ENCODE measurements at places on chromosomes 12 and 14.

DNA sequence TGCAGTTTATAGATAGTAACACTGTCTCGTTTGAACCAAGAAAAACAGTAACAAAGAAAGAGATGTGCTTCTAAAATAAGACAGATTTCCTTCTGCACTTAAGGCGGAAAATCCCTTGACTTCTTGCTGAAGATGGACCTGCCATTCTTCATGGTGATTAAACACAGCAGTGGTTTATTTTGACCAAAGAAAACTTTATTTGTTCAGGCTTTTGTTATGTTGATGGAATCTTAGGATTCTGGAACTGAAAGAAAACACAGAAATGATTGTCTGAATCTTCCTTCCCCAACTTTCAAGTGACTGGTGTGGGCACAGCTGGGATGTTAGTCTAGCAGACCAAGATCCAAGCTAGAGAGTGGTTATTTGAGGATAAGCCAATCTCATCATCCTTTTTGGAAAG is 72.2 kb downstream of the DACT1 start:
- DNase-seq: no peak

GRCh38 chr12:14256555-14257169 is 108.8 kb upstream of the ATF7IP start:
- peak; percentile 70 for DNase-seq

DNA sequence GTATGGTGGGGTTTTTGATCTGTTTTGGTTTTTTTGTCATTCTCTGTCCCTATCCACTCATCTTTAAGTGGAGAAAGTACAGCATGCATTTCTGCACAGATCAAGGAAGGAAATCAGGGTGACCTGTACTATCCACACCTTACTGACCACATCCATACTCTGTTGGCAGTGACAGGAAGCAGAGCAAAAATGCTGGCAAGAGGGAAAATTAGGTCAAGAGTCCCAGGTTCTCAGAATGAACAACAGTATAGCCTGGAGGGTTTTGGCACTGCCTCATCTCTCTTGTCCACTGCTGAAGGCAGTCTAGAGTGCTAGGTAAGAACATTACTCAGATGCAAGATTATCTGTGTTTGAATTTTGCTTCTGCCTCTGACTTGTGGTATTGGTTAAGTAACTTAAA is 70.7 kb downstream of the TAOK3 start:
- no peak for DNase-seq

GRCh38 chr12:87444039-87444438 is 585.2 kb downstream of the C12orf50 start:
- DNase-seq: no peak

- no peak for DNase-seq
Measured at GRCh38 chr12:130971925-130972585, 18.3 kb downstream of the ADGRD1 start.

DNA sequence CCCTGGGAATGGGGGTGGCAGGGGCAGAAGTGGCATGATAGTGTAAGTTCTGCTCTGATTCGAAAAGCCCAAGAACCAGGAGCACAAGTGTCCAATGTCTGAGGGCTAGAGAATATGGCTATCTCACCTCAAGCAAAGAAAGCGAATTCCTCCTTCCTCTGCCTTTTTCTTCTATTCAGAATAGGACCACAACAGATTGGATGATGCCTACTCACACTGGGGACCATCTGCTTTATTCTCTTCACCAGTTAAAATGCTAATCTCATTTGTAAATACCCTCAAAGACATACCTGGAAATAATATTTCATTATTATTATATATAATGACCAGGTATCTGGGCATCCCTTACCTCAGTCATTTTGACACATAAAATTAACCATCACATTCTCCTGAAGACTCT is 808.7 kb downstream of the NRXN3 start:
- DNase-seq: no peak

DNA sequence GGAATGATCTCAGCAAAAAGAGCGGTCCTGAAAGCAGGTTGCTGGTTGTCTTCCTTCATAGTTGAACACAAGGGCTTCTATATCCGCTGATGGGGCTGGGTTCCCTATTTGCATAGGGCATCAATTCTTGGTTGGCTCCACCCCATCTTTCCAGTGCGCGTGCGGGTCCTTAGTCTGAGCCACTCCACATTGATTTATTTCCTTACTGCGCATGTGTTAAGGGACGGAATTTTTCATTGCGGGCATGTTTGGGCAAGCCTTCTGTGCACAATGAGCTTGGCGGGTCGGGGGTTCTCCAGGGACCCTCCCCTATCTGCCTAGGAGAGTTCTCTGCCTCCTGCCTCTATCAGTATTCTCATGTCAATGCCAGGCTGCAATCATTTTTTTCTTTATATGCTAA is 21.2 kb upstream of the DLGAP5 start:
- no peak for DNase-seq

GRCh38 chr14:103393676-103394626 is 8.7 kb downstream of the MARK3 start:
- peak; percentile 43 for DNase-seq

- DNase-seq: no peak
Measured at GRCh38 chr12:110590806-110591326, 7.7 kb upstream of the PPTC7 start.

DNA sequence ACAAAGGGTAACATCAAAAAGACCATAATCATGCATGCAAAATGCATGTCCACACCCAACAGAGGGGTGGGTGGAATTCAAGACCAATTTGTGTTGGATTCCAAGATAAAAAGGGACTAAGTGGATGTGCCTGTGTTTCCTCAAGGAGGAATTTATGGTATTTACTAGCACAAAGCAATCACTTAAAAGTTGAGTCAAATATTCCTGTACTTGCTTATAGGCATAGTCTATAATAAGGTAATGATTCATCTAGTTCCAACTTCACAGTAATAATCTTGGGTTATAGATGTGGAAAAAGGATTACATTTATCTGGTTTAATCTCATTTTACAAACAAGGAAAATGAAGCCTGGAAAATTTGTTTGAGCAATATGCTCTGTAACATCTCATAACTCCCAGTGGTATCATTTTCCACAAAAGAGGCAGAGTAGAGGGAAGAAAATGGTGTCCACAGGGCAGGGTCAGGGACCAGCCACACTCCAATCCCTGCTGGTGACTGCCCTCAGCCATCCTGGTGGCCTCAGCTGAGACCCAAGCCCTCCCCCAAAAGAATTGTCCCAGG is 80.8 kb upstream of the REP15 start:
- no peak for DNase-seq

GRCh38 chr12:38906482-38907200 is 1.2 kb upstream of the CPNE8 start:
- peak; percentile 80 for DNase-seq

DNA sequence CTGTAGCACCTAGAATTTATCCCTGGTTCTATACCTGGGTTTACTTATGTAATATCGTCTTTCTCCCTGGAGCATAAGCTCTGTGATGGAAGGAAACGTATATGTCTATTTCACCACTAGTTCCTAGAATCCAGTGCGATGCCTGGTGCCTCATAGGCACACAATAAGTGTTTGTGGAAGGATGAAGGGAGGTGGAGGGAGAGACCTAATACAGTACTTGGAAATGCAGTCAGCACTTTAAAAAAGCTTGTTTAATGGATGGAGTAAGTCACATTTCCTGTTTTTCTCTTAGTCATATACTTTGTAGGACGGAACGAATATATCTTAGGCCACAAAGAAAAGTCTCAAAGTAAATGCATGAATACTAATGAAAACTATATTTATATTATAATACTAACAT is 186.5 kb upstream of the HMGA2 start:
- no peak for DNase-seq

GRCh38 chr12:55937981-55938380 is 7.0 kb downstream of the DGKA start:
- no peak for DNase-seq

DNA sequence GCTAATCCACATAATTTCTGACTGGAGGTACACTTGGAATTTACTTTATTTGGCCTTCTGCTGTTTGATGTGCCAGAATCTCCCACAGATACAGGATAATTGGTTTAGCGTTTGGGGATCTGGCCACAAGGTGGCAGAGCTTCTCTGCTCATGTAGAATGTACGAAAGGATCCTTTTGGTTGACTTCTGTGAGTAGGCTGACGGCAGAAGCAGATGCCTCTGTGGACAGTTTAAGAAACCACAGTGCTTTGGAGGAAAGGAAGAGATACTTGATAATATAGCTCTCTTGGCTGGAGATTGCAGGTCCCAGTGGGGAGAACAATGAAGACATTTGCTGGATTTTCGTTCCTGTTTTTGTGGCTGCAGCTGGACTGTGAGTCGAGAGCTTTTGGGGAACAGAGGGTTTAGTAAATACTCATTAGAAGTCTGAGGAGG is 75.3 kb upstream of the OR4E1 start:
- peak; percentile 65 for DNase-seq

DNA sequence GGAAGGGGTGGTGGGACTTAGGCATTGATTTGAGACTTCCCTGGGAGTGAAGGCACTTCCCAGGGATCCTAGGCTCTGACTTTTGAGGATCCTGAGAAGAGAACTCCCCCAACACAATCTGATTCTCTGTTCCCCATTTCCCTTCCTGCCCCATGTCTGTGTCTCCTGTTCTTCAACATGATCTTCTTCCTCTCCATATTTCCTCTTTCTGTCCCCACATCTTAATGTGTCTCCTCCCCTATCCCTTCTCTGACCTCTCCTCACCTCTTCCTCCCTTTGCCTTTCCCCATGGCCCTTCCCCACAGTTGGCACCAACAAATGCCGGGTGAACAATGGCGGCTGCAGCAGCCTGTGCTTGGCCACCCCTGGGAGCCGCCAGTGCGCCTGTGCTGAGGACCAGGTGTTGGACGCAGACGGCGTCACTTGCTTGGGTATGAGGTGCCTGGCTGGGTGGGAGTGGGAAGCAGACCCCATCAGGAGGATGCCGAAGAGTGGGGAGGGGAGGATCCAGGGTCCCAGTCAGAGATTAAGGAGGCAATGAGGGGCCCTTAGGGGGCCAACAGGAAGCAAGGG is 15.2 kb upstream of the LRP1-AS start:
- no peak for DNase-seq

DNA sequence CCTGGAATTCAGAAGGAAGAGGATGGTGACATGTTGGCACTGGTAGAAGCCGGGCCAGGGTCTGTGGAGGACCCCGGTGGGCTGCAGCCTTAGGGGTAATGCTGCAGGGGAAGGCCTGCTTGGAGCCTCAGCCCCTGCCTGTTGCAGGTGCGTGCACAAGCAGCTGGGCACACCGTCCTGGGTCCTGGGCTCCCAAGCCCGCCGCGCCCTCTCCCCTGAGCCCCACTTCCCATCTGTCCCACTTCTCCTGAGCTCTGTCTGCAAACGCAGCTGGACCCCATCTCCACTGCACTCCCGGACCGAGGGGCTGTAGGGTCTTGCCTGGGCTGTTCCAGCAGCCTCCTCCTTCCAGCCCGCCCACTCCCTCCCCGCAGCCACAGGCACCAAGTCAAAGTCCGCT is 116.8 kb downstream of the GLT1D1 start:
- no peak for DNase-seq

DNA sequence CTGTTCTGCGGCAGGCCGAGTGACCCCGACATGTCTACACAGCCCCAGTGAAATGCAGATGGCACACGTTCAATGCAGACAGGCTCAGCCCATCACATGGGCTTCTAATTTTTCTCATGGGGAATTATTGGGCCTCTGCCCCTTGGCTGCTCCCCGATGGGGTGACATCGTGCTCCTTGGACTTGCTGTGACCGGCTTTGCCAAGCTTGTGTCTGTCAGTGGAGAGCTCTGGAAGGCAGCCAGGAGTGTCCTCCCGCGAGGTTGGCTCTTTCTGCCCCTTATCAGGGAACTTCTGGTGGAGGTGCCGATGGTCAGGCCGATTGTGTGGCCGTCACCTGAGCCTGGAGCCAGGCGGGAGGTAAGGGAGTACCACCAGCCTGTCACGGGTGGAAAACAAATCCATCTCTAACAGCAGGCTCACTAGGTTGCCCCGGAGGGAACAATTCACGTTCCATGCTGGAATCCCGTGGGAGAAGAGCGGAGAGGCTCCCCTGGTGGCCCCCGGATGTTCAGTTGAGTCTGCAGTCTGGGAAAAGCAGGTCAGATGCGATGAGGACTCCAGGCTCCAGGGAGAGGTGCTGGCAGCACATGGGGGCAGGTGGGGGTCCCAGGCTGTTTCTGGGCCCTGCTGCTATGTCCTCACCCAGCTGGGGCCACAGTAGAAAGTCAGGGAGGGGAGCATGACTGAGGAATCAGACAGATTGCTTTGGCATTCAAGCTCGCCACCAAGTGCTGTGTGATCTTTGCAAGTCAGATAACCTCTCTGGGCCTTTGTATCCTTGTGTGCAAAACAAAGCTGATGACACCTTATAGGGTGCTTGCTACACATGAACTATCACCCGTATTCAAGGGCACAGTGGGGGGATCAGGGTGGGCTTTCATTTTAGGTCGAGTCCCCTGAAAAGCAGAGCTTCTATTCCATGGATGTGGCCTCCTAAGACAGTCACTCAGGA is 43.2 kb upstream of the EML1 start:
- DNase-seq: no peak

DNA sequence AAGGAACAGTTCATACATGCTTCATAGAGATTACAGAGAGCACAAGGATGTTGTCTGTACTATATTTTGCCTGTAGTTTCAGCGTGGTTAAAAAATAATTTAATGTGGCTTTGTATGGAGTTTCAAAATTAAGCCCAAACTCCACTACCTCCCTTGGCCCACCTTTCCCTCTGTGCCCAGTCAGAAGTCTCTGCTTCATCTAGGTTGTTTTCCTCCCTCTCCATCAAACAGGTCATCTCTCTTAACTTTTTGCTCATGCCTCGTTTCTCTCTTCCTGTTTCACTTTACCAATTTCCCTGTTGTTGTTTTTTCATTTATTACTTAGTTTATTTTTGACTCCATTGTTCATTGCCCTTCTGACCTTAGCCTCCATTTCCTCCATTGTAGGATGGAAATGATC is 94.9 kb upstream of the NEDD1 start:
- no peak for DNase-seq

DNA sequence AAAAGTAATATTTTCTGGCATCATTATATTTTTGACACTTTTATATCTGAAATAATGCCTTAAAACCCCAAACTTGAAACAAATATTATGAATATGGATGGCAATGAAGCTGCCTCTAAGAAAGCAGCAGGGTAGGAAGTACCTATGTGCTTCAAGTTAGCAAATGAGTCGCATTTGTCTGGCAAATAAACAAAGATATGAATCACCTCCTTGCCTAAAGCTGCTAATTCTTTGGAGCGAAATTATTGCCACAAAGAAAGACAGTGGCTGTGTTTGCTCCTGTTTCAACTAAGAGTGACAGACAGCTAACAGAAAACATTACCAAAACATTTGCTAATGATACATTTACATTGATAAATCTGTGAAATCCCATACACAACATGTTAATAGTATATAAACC is 854.9 kb downstream of the RPS29 start:
- DNase-seq: no peak

Measured in HEK293T (cell line).